ENCODE measurements at places on chromosomes 7 and 10. TPM values are rescaled to one million over a fixed set of nuclear protein-coding genes. Genes with fewer than 3 reads are reported as not detected.

SYCE1 gene
- not detected for total RNA-seq

HOXA10 gene
- 0.14 TPM for total RNA-seq

- no peak for DNase-seq
Measured at GRCh38 chr10:70445718-70446657, 4.5 kb upstream of the NODAL start.

ADIRF gene
- total RNA-seq = 36.5 TPM

DNA sequence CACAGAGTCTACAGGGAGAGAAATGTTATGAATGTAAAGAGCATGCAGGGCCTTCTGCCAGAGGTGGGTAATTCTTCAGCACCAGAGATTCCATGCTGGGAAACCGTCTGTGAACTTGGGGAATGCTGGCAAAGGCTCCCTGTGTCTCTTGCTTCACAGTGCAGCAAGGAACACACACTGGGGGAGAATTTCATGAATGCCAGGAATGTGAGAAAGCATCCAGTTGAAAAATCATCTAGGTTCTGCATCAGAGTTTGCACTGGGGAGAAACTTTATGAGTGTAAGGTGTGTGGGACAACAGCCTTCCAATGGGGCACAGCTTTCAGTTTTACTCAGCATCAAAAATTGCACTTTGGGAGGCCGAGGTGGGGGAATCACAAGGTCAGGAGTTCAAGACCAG is 224.3 kb upstream of the IGFBP3 start:
- no peak for DNase-seq

DNA sequence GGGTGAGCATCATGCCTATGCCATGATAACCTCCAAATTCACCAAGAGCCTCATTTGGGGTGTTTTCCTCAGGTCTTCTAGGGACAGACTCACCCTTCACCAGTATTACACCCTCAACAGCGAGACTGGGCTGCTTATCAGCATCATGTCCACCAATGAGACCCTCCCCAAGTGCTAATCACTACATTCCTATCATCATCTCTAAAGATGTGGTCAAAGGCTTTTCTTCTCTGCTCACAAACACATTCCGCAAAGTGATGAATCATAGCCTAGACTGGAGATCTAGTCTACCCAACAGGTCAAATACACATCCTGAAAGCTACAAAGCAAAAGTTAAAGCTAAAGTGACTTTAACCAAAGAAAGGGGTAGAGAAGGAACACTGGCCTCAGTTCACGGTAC is 75.3 kb upstream of the C7orf33 start:
- no peak for DNase-seq

GRCh38 chr7:158164101-158165095 is 423.2 kb downstream of the PTPRN2 start:
- no peak for DNase-seq

DNA sequence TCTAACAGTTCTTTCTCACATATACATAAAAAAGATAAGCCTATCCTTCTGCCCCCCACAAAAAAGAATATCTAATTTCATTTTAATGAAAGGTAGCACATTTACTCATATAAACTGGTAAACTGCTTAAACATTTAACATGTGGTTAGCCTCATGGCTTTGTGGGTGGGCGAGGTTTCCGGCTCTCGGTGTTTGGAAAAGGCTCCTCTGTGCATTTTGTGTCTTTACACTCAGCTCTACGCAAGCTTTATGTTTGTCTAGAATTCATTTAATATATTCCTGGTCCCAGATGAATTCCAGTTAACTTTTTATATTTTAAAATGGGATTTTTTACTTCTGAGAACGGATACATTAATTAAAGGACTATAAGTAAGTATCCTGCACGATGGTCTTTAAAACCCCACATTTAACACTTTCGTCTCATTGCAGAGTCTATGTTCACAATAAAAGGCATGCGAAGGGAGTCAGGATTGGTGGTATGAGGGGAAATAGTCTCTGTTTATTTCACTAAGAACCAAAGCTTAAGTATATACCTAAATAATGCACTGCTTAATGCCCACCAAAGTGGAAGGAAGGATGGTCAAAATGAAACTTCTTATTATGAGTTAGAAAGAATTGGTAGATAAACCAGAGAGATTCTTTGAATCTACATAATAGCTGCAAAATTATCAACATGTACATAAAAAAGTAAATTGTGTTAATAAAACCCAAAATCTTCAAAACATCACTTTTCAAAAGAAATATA is 197.2 kb downstream of the CRPPA start:
- DNase-seq = no peak

NEUROD6 gene
- total RNA-seq = not detected

DNA sequence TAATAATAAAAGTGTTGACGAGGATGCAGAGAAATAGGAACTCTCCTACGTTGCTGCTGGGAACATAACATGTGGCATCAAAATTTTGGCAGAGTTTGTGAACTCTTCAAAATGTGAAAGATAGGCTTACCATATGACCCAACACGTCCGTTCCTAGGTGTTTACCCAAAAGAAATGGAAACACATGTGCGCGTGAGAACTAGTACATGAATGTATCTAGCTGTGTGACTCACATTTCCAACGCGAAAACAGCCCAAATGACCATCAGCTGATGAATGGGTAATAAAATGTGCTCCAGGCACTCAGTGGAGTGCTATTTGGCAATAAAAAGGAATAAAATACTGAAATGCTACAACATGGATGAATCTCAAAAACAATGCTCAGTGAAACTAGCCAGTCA is 10.4 kb upstream of the ELFN1 start:
- no peak for DNase-seq

DNA sequence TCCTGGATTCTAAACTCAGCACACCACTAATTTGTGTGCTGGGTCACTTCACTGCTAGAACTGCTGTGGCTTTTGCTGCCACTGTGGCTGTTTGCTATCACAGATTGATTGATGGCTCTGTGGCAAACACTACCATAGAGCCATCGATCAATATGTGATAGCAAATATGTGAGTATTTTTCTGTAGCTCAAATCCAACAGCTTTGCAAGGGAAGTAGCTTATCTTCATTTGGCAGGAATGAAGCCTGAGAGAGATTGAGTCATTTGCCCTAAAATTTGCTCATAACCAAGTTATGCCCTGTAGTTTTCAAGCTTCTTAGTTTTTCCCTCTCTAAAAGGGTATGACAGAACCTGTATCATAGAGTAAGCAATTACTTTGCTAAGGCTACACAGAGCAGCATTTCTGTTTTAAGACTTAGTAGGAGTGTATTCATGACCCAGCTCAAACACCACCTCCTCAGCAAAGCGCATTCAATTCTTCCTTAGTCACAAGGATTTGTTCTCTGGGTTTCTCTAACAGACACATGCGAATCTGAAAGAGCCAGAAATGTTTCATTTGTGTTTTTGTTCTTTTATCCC is 43.1 kb downstream of the MINPP1 start:
- DNase-seq = no peak

SGPL1 gene
- total RNA-seq = 22.0 TPM

- no peak for DNase-seq
Measured at GRCh38 chr7:38310591-38311101, 37.2 kb upstream of the TARP start.

DNA sequence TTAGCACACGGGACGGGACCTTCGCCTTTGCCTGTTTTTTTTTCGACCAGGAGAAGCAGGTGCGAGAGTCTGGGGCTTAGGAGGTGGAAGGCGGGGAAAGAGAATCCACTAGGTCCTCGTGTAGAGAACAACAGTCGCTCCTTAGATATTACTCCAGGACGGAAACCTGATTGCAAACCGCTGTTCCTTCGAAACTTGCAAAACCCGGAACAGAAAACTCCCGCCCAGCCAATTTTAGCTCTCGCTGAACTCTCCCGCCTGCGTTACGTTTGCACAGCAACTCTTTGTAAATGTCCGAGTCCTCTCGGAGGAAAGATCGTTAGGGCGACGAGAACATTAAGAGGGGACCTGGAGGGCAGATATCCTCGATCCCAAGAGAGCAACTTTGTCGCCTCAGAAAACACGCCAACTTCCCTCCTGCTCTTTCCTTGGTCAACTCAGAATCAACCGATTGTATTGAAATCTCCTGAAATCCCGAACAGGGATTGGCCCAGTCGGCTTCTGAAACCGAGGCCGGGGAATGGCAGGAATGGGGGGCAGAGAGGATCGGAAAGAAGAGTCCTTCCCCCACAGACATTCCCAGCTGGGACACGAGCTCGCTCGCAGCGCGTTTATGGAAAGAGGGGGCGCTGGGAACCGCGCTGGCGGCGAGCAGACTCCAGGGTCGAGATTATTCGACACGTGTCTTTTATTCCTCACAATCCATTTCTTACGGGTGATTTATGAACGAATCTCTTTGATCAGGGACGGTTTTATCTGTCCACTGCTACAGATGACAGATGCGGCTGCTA is 9.9 kb downstream of the TWIST1 start:
- no peak for DNase-seq

KCNIP2 gene
- total RNA-seq = 0.25 TPM

- no peak for DNase-seq
Measured at GRCh38 chr10:124081547-124082140, 11.8 kb downstream of the CHST15 start.

DNA sequence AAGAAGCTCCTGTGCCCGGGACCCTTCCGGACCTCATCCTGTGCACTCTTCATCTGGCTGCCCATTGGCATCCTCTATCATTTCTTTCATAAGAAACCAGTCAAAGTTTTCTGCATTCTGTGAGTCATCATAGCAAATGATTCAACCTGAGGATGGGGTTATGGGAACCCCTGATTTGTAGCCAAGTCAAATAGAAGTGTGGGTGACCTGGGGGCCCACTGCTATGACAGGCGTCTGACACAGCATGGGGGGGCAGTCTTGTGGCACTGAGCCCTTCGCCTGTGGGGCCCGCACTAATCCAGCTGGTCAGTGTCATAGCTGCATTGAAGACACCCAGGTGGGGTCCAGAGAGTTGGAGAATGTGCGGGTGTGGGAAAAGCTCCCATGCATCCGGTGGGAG is 230.4 kb downstream of the USP6NL start:
- DNase-seq = no peak

EVX1 gene
- not detected for total RNA-seq

- no peak for DNase-seq
Measured at GRCh38 chr7:55180963-55181542, 162.2 kb downstream of the EGFR start.

PRKG1 gene
- 1.3 TPM for total RNA-seq

DNA sequence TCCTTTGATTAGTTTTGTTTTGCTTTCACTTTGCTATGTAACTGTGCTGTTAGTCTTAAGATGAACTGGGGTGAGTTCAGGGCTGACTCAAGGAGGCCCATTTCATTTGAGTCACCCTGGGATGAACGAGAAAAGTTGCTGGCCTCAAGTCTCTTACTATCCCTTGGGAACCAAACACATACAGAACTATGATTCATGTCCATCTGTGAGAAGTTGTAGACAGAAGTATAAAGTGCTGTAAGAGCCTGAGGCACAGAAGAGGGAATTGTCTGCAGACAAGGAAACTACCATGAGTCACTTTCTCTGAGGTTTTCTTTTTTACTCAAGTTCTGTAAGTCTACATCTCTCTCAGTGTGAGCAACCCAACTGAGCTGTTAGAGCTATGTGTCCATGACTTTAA is 179.8 kb upstream of the CSTF2T start:
- DNase-seq = peak; percentile 64

CUZD1 gene
- 0.99 TPM for total RNA-seq

- no peak for DNase-seq
Measured at GRCh38 chr10:69910561-69910960, 108.9 kb downstream of the COL13A1 start.

NXPH1 gene
- total RNA-seq = not detected

ADAM8 gene
- 0.46 TPM for total RNA-seq

DNA sequence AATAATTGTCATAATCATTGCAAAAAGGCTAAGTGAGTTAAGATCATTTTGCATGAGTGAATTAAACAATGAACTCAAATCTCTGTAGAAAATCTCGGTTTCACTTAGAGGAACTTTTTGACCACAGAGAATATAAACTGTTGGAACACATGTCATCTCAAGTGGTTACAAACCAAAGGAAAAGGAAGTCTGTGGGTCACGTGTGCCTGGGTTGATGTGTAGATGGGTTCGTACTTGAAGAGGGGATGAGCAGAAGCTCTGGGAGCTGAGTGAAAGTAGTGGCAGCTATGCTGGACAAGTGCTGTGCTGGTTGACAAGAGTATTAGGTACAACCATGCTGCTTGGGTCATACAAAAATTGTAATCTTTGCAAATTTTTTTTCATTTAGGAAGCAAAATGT is 35.0 kb downstream of the GLRX3 start:
- DNase-seq = no peak

GRCh38 chr10:108049668-108050067 is 885.2 kb upstream of the SORCS1 start:
- no peak for DNase-seq

DNA sequence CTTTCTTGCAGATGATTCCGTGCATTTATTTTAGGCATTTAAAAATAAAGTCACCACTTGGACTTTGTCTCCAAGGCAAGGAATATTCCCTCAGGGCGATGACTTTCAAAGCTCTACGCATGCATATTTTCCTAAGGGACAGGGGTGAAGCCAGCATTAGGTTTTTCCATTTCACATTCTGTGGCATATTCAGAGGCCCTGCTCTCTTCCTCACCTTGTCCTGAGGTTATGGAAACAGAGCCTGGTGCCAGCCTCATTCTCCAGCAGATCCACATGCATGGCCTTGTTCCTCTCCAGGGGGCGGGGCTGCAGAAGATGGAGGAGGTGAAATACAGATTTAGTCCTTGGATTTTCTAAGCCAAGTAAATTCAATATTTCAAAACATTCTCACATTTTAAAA is 11.6 kb upstream of the LYZL1 start:
- DNase-seq = no peak
